ENCODE measurements at places on chromosomes 1 and 21.

DNA sequence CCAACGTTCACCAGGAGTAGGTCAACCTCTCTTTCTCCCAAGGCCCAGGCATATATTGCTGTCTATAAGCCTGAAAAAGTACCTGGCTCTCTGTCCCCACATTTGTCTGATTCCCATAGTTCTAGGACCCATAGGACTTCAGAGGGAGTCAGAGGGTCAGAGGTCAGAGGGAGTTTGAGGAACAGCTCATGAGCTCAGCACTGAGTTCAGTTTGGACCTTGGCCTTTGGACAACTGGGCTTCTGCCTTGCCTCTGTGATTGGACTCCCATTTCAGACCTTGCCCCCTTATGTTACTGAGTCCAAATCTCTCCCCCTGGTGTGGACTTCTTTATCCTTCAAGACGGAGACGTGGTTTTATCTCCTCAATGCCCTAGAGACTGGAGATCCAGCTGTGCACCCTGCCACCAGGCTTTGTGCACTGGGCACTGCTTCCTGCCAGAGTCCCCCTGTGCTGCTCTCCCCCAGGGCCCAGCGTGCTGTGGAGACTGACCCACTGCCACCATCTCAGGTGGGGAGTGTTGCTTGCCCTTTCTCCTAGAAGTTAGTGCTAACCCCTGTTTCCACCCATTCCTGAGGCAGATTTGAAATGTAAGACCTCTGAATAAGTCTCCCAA, 3.2 kb downstream of the CTSE start:
- no peak for DNase-seq

DNA sequence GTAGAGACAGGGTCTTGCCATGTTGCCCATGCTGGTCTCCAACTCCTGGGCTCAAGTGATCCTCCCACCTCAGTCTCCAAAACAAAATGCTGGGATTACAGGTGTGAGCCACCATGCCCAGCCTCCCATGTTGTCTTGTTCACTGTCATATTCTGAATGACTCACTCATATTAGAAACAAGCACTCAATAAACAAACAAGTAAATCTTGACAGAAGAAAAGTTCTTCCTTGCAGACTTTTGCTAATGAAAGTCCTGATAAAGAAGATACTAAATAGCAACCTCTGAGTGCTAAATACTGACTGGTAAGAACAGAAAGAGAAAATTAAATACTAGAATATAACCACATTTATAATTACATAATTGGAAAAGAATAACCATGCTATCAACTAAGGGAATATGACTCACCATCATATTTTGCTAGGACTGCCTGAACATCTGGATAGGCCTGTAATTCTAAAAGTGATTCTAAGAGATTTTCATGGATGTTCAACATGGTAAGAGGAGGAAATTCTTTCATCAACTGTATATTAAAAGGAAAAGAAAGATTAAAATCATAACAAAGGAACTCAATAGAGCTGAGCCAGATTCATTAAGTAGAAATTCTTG, 37.3 kb downstream of the ST7L start:
- DNase-seq = no peak

DNA sequence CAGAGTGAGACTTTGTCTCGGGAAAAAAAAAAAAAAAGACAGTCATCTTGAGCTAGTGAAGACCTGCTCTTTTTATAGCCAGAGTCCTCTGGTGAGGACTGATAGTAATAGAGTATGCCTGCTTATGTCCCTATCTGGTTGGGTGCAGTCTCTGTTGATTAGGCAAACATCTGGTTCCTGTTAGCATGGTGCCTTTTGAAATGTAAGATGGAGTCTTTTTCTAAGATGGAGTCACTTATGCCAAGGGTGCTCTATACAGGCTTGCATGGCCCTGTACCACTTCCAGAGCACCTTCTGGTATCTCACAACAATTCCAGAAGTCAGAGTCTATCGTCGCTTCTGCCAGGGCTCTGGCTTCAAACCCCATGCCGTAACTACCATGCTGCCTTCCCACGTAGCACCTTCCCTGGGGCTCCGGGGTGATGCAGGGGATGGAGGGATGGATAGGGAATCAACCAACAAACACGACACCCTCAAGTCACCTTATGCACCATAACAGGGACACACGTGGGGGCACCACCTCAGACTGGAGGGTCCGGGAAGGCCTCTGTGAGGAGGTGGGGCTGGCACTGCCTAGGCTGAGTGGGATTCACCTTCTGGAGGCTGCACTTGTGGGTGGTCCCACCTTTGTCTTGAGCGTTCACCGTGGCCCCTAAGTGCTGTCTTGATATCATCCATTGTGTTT, 11.6 kb upstream of the PADI6 start:
- no peak for DNase-seq

- DNase-seq = no peak
Measured at GRCh38 chr1:207021139-207021861, 11.3 kb downstream of the C1orf116 start.

DNA sequence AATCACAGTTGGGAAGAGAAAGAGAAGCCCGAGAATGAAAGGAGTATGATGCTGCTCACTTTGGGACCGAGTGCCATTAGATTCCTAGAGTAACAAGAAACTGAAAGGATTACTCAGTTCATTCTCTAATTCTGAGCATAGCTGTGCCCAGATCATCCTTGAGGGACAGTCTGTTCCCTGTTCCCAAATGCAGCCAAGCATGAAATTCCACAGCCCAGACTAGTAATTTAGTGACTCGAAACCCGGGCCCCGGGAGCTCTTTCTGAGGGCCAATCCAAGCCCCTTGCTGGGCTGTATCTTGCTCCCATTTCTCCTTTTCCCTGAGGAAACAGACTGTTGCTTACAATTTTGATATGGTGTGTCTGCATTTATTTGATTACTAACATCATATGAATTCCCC, 30.0 kb upstream of the ETS2 start:
- DNase-seq = no peak

GRCh38 chr1:93081716-93082115, 2.6 kb downstream of the MTF2 start:
- DNase-seq = no peak

GRCh38 chr1:84708031-84708430, 17.8 kb upstream of the SSX2IP start:
- no peak for DNase-seq

Measured in T-helper 2 cell treated with Interferon-gamma antibody and Interleukin-4, amounts not matched to agents 5 μg/mL and 100 μg/mL, for 36 hours (primary cell).